ENCODE measurements at places on chromosomes 16 and 17. TPM values are rescaled to one million over a fixed set of nuclear protein-coding genes. Genes with fewer than 3 reads are reported as not detected.

Gene PHOSPHO1
- total RNA-seq = not detected

Gene KRTAP1-5
- not detected for total RNA-seq

Gene TPSD1
- total RNA-seq = not detected

Gene NPIPA8
- 10.4 TPM for total RNA-seq

Gene EPX
- total RNA-seq = not detected

Gene SPNS2
- total RNA-seq = 109 TPM

Gene FOXN1
- not detected for total RNA-seq

Gene TNP2
- not detected for total RNA-seq

Gene CES1
- total RNA-seq = 0.16 TPM

Gene ADAM11
- total RNA-seq = 0.13 TPM

Gene TMEM238L
- total RNA-seq = not detected

Gene HAS3
- total RNA-seq = 13.5 TPM

Gene CD300LG
- under 0.01 TPM for total RNA-seq

Gene DLX3
- not detected for total RNA-seq

Gene ST6GALNAC1
- total RNA-seq = not detected

Gene ZDHHC1
- 2.8 TPM for total RNA-seq

Gene VASN
- 0.65 TPM for total RNA-seq

Gene KRTAP4-5
- total RNA-seq = not detected

Gene ZNF19
- total RNA-seq = 2.1 TPM

Gene KRTAP1-1
- not detected for total RNA-seq

Gene RASD1
- total RNA-seq = 10.0 TPM

Gene DUSP3
- 90.5 TPM for total RNA-seq

Gene PPP1R27
- total RNA-seq = not detected

Gene CRLF3
- total RNA-seq = 20.7 TPM

Gene SCIMP
- total RNA-seq = not detected

Gene SCGB1C2
- not detected for total RNA-seq

Gene HSF5
- total RNA-seq = 0.06 TPM

Gene MT1E
- 64.6 TPM for total RNA-seq

Gene FBXO39
- total RNA-seq = 7.1 TPM

Gene MEOX1
- 10.7 TPM for total RNA-seq

Gene MYLK3
- 0.50 TPM for total RNA-seq

Gene UTS2R
- total RNA-seq = not detected

Gene SEPTIN1
- not detected for total RNA-seq

Gene NLK
- total RNA-seq = 51.0 TPM

Gene NKD1
- under 0.01 TPM for total RNA-seq

Gene PDF
- total RNA-seq = 7.9 TPM

Gene TPSAB1
- not detected for total RNA-seq

Gene KCNG4
- total RNA-seq = not detected

Gene GUCY2D
- not detected for total RNA-seq

Gene SLC5A11
- not detected for total RNA-seq

Gene ZPBP2
- not detected for total RNA-seq

Gene SLC52A1
- total RNA-seq = under 0.01 TPM

Gene FA2H
- not detected for total RNA-seq

Gene RNF227
- 3.0 TPM for total RNA-seq
